ENCODE measurements at places on chromosomes 13 and 19.

DNA sequence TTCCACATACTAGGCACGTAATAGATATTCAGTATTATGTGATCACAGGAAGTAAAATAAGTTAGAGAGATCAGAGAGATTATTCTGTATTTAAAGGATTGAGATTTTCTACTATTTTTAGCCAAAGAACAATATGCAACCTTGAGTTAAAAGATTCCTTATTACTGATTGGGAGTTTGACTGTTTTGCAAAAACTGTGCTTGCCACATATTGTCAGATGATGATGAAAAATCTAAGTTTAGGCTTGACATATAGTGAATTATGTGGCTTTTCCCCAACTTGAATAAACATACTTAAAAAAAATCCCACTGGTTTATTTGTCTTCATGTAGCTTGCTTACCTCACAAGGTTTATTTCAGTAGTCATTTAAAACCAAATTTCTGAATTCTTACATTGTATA is 194.4 kb downstream of the KCNRG start:
- DNase-seq = no peak

- peak; percentile 99 for DNase-seq
Measured at GRCh38 chr19:13986348-13986904, 19.7 kb downstream of the RFX1 start.

DNA sequence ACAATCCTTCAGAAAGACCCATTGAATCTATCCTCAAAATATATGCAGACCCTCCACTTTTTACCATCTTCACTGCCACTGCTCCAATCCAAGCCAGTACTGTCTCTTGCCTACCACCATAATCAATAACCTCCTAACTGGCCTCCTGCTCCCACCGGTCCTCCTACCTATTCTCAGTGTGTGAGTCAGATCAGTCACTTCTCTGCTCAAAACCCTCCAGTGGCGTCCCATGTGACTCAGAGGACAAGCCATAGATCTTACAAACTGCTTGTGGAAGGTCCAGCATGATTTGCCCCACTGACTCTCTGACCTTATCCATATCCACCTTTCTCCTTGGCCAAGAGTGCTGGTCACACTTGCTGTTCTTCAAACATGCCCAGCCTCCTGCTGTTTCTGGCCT is 23.4 kb upstream of the MBNL2 start:
- no peak for DNase-seq

- peak; percentile 34 for DNase-seq
Measured at GRCh38 chr13:41458187-41458760, 924 bp downstream of the RGCC start.

DNA sequence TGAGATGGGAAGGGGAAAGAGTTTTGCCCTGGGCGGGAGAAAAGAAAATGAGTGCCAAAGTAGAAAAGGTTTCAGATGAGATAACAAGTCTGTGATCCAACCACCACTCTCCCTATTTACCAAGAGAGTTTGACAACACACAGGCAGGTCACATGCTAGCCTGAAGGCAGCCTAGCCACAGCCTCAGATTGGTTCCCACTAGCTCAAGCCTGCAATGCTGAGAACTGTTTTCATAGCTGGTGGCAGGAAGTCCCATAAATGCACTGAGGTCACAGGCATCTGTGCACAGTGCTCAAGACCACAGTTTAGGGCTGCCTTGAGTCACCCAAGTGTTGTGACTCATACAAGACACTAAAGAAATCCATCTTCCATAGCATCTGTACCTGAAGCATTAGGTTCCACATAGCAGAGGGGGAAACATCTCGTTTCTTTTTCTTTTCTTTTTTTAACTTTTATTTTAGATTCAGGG is 18.5 kb upstream of the POP4 start:
- peak; percentile 13 for DNase-seq

DNA sequence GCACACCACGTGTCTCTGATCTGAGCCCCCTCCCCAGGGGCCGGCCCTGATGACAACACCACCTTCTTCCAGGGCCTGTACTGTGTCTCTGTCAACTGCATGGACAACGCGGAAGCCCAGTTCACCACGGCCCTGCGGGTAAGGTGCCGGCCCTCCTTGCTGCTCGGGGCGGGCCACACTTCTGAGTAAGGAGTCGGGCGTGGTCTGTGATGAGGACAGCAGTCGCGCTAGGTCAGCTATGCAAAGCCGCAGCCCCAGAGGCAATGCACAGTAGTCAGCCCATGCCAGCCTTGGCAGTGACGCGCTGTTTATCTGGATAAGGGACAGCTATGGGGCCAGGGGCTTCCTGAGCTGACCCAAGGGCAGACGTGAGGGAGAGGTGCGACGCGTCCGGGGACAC is 24.6 kb downstream of the MAU2 start:
- DNase-seq = no peak

DNA sequence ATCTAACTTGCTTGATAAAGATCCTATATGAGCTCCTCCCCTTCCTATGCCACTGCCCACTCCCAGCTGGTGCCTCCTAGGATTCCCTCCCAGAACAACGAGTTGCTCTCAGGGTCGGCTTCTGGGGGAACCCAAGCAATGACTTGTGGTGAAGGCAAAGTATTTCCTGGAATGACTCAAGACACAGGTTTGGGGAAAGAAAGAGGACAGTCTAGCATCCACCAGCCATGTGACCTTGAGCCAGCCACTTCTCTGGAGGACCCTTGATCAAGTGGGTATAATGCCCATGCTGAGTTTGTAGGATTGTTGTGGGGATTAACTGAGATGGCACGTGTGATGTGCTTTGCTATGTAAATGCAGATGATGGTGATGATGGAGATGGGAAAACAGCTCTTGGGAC is 33.0 kb downstream of the MBD3L2B start:
- DNase-seq = no peak

DNA sequence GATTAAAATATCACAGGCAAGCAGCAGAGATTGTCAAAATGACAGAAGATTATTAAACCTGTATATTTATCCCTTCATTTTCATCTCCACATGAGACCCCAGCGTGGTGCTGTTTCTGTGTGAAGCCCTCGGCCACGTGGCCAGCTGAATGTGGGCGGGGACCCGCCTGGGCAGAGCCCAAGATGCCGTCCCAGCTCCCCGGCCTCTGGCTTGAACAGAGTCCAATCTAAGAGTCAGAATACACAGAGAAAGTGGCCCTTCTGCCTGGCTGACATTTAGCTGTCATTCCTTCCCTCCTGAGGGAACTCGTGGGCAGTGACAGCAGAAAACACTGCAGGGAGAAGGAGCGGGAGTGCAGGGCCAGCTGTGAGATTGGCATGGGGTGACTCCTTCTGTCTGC is 34.9 kb upstream of the UQCRFS1 start:
- no peak for DNase-seq

GRCh38 chr19:50875795-50876422 is 2.7 kb downstream of the KLK2 start:
- no peak for DNase-seq

- no peak for DNase-seq
Measured at GRCh38 chr13:59458908-59459579, 704.7 kb downstream of the DIAPH3 start.

DNA sequence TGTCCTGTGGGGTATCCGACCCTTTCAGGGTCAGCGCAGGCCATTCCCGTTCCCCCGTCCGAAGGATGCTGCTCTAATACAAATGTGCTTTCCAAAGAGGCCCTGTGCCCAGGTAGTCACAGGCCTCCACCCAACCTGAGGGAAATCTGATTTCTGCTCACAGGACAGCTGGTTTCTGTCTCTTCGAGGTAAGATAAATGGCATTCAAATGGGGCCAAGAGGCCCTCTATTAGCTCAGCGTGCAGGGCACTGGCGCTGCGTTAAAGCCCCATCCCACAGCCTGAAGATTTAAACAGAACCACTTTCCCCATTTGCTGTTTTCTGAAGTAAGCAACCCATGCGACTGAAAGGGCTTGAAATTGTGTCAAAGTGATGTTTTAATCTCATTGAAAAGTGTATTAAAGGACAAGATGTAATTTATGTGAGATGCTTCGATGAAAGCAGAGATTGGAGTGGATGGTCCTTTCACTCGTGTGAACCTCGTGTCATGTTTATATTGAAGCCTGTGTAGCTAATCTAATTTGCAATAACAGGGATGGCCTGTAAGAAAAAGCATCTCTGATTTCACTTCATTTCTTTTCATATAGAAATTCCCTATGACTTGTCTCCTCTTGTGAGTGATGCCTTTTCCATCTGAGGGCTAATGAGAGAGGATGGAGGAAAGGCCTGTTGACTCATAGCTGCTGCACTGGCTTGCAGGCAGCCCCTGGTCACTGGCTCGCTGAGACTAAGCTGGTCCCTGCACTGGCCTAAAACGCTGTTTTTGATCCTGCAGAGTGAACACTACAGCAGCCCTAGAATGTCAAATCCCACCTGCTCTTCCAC is 7.3 kb upstream of the SOX1 start:
- no peak for DNase-seq

DNA sequence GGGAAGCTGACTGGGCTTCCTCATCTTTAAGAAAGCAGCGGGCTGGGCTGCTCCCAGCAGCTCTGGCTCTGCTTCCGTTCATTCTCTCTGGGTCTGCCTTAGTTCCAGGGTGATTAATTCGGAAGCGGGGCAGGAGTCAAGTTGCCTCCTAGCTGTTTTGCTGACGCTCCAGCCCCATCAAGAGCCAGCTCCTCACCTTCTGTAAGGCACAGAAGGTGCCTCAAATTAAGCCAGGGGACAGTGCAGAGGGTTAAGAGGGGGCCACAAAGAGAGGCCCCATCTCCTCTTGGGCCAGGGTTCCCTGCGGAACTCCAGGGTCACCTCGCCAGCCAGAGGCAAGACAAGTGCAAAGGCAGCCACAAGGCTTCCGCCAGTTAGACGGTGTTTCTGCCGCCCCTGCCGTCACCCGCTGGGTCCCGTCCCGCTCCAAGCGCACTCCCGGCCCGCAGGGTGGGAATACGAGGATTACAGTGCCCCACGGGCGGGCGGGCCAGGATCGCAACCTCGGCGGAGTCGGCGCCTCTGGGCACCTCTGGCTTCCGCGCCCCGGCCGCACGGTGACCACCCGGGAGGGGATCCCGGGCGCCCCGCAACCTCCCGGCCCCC is 508 bp downstream of the SLC15A1 start:
- DNase-seq = no peak

DNA sequence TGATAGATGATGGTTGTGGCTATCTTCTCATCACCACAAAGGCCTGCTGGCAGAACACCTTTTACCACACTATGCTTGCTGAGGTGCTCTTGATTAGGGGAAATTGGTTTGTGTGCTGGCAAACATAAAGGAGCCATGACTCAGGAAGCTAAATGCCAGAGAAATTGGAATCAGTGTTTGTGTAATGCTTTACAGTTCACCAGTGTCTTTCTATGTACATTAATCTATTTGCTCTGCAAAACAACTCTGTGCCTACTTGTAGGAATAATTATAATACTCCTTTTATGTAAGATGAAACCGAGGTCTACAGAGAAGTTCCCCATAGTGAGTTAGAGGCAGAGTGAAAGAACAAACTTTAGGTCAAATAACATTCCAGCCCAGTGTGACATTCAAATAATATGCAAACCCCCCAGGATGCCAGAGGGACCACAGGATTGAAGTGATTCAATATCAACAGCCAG is 390.5 kb upstream of the HTR2A start:
- DNase-seq = no peak

- no peak for DNase-seq
Measured at GRCh38 chr19:4929186-4929585, 19.9 kb downstream of the UHRF1 start.

- no peak for DNase-seq
Measured at GRCh38 chr19:2055931-2056836, 5.1 kb upstream of the MKNK2 start.

GRCh38 chr13:102799426-102800144 is 666 bp downstream of the BIVM start:
- no peak for DNase-seq

- DNase-seq = no peak
Measured at GRCh38 chr19:55041244-55041626, 3.2 kb upstream of the GP6 start.

DNA sequence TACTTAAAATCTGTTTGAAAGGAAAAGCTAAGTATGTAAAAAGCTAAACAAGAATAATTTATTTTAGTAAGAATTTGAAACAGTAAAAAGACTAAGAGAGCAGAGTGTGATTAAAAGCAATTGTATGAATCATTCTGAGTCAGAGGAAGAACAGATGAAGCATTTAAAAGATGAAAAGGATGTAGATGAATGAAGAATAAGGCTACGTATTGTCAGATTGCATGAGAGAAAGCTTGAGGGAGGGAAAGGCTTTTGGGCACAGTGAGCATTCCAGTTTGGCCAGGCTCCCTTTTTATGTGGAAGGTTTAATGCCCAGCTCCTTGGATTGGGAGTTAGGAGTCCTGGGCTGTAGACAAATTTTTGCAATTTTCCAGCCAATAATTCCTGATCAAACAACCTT is 117.7 kb downstream of the FREM2 start:
- DNase-seq = no peak

- DNase-seq = no peak
Measured at GRCh38 chr13:46296115-46296822, 84.5 kb downstream of the LRRC63 start.

- no peak for DNase-seq
Measured at GRCh38 chr13:50780201-50781015, 63.1 kb downstream of the DLEU7 start.

DNA sequence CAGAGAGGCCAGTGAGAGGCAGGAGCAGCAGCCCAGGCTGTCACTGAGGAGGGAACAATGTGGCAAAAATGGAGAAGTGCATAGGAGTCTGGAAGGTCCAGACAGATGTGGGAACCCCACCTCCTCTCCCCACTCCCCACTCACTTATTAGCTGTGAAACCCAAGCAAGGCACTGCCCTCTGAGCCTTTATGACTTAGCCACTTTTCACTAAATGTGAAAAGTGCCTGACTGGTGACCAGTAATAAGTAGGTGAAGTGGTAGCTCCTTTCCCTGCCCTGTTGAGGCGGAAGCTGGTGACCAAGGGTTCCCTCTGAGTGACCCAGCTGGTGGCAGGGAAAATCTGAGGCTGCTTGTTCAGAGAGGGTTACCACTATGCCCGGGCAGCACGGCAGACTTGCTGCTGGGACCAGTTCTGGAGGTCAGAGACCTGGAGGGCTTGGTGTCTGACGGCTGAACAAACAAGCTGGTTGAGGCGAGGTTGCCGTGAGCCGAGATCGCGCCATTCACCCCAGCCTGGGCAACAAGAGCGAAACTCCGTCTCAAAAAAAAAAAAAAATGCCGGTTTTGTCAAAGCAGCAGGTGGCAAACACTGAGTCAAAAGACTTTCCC is 80.0 kb downstream of the ZNF429 start:
- no peak for DNase-seq

DNA sequence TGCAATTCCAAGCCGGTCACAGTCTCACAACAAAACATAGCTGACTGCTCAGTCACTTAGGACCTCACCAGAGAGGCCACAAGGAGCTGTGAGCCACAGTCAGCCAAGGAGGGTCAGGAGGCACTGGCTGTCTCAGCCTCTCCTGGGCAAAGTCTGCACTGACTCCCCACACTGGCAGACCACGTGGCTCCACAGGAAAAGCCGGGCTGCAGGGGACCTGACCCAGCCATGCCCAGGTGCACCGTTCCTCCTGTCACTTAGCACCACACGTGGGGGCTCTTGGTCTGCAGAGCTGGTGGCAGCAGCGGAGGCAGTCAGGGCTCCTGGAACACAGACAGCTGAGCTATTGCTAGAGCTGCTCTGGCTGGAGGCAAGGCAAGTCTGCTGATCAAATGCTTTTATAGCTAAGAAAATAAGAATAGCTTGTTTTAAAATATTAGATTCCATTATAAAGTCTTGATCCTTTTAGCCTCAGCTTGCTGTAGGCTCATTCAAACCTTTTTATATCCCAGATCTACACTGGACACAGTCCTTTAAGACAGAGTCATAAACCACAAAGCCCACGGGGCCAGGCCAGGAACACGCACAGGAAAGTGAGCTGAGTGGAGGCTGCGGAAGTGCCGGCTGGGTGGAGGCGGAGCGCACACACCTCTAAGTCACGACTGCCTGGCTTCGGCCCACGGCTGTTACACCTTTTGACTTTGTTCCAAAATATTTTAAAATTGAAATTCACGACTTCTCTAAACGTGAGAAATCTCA is 744.1 kb downstream of the UQCRFS1 start:
- DNase-seq = peak; percentile 3

Measured in activated CD4-positive, alpha-beta T cell treated with anti-CD3 and anti-CD28 coated beads, Interleukin-2, amount 50 U/mL, for 1 hour (primary cell).